ENCODE measurements at places on chromosomes 2 and 18.

DNA sequence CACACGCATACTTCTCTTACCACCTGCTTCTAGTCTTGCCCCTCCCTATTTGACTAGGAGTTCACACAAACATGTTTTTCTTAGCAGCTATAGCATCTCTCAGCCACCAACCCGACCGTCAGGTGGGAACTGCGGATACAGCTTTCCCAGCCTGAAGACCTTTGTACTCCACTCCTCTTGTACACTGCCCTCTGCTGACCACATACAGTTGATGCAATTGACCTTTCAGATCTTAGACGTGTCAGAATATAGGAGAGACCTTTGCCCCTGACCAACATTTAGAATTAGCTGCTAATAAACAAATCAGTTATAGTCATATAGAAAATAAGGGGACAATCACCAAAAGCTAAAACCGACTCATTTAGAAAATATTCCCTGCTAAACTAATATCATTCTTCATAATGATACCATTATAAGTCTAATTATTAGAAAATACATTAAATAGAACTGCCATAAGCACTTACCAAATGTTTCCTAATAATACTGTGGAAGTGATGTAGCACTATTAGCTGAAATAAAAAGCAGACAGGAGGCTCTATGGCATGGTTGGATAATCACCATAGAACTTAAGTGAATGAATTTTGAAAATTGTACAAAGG, 208.4 kb downstream of the RAD51AP2 start:
- DNase-seq: peak; percentile 7

DNA sequence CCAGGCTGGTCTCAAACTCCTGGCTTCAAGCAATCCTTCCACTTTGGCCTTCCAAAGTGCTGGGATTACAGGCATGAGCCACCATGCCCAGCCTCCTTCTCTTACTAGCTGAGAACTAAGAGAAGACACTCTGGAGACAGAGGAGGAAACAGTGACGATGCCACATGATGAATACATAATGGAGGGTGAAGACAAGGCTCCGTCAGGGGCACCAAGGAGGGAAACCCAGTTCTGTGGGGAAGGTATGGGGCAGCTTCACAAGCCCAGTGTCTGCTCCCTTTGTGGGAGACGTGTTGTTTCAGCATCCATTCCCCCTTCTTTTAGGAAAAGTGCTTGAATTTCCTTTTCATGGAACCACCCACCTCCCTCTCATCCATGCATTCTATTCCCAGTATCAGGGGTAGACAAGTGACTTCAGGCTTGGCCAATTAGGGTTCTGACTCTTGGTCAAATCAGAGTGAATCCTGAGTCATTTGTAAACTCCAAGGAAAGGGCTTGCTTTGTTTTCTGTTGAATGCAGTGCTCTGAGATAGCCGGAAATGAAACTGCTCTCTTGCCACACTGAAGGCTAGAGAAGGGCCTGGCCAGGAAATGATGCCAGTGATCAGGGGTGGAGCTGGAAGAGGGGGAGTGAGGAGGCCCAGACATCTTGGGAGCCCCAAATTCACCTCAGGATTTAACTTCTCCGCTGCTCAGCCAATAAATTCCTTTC, 23.7 kb downstream of the TMEM127 start:
- DNase-seq: peak; percentile 76

- peak; percentile 65 for DNase-seq
Measured at GRCh38 chr2:74186038-74186437, 7.4 kb upstream of the MOB1A start.

DNA sequence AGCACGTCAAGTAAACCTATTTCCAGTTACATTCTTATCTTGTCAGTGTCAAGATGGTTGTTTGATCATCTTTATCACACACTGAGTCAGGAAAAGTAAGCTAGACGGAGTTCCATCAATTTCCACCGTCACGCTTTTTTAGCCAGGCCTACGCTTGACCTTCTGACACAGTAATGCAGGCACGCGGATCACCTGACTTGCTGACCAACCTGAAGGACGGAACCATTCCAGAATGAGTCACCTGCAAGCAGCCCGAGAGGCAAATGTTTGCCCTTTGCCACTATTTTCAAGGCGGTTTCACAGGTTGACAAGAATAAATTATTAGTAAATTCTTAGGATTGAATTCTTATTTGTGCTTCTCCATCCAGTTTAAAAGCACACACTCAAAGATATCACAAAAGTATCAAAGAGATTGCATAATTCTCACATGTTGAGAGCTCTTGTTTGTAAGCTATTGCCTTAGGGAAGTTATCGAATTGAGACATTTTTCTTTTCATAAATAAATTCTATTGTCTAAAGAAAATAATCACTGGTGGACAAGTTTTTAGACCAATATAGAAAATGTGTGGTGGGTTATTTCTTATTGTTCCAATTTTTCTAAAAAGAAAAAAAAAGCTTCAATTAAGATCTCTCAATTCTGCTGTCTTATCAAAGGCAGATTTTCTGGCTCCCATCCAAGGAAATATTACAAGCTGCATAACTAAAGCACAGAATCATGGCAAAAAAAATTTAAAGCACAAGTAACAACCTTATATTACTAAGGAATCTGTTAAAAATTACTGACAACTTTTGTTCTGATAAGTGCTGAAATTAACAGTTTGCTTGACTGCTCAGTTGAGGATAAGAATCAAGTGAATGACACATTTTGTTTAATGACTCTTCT, 31.9 kb downstream of the UXS1 start:
- no peak for DNase-seq

- DNase-seq: no peak
Measured at GRCh38 chr18:48351216-48352050, 57.8 kb downstream of the ZBTB7C start.

DNA sequence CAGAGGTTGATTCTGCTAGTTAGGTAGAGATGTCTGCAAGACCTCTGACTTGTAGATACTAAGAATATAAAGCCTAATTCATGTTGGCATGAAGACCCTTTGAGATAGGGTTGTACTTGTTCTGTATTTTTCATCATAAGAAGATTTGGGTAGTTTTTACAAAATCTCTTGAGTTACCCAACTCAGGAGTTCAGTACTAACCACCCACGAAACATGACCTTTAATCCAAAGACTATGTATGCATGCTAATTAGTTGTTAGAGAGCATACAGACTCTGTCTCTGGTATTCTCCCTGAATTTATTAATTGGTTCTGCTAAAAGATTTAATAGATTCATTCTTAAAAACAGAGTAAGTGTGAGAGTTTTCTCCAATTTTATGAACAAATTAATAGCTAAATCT, 16.9 kb downstream of the PECR start:
- no peak for DNase-seq

- DNase-seq: no peak
Measured at GRCh38 chr18:26745288-26746181, 120.0 kb downstream of the AQP4 start.

DNA sequence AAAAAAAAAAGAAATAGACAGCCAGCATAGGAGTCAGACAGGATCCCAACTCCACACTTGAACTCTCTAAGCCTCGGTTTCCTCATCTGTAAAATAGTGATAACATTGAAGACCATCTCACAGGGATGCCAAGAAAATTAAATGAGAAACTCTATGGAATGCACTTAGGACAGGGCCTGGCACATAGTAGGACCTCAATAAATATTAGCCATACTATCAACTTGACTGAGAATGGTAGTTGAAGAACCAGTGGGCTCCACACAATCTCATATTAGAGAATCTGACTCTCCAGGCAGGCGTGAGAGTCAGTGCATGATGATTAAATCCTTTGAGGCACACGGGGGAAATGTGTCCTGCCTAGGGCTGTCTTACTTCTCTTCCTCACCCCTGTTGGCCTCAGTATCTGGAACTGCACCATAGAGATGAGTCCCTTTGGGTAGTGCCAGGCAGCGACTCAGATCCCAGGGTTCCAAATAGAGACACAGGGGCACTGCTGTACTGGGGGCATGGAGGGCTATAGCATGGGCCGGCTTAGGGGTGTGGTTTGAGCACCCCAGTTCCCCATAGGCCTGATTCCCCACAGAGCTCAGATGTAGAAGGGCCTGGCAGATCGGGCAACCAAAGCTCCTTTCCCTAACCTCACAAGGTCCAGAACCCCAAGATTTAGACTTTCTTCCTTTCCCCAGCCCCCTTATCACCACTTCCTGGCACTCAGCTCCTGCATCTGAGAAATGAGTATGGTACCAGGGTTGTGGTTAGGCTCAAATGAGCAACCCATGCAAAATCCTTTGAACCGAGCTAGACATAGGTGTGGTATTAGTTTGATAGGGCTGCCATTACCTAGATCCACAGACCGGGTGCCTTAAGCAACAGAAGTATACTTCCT, 51.3 kb upstream of the CAB39 start:
- peak; percentile 81 for DNase-seq

All from CD4-positive, alpha-beta T cell treated with Interferon alpha-2 for 1 hour (primary cell).